Activated CD8-positive, alpha-beta T cell treated with anti-CD3 and anti-CD28 coated beads for 36 hours (primary cell): ENCODE measurements at places on chromosomes 7 and 10. TPM values are rescaled to one million over a fixed set of nuclear protein-coding genes. Genes with fewer than 3 reads are reported as not detected.
A peak's percentile ranks its signal among the peaks of the same experiment; 100 is the strongest.

- DNase-seq, result no peak
Observed at GRCh38 chr7:36298106-36298505, 91.6 kb upstream of the ANLN start.

GRCh38 chr10:92420546-92421275, 129.7 kb downstream of the MARCHF5 start:
- no peak for DNase-seq

DNA sequence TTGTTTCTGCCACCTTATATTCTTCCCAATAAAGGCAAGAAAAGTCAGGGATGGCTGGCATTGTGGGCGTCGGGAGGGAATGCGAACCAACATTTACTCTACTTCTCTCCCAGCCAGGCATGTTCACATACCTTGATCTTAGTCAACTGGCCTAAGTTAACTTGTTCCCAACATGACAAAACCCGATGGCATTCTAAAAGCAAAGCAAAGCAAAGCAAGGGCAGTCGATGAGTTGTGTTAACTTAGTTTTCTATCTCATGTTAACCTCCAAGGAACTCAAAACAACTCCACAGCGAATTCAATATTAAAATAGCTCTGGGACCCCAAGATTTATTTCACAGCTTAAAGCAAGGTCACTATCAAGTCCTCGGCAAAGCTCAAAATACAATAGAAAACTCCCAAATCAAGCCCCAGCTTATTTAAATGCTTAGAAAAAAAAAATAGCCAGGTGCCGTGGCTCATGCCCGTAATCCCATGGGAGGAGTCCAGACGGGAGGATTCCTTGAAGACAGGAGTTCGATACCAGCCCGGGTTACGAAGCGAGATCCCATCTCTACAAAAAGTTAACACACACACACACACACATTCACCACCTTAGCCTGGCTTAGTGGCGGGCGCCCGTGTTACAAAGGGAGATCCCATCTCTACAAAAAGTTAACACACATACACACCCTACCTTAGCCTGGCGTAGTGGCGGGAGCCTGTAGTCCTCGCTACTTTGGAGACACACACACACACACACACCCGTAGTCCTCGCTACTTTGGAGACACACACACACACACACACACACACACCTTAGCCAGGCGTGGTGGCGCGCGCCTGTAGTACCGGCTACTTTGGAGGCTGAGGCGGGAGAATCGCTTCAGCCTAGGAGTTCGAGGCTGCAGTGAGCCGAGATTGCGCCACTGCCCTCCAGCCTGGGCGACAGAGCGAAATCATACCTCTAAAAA, 901 bp upstream of the CCNY start:
- peak; percentile 49 for DNase-seq

GRCh38 chr10:17519457-17519856, 65.1 kb upstream of the ST8SIA6 start:
- no peak for DNase-seq

GRCh38 chr10:83553366-83553765, 585.9 kb upstream of the GHITM start:
- no peak for DNase-seq

- DNase-seq, result no peak
Observed at GRCh38 chr7:107779647-107780099, 23.4 kb downstream of the SLC26A3 start.

DNA sequence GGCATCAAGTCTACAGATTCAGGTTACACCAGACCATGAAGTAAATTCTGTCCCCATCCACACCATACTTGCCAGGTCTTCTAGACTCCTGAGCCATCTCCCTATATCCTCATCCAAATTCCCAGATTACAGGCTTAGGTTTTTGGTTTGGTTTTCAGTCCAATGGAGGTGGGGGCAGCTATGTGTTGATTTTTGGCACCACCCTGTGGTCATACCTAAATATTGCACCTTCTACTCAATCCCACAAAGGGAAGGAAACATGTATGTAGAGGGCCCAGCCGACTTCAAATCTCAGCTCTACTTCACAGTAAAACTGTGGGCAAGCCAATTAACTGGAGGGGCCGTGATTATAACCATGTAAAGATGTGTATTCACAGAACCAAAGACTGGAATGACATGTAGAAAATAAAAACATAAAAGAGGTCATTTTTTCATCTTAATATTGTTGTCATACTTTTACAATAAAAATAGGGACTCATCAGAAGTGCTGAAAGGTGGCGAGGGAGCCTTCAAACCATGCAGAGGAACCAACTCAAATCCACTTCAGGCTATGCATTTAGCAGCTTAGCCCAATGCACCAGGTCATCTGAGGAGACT, 19.8 kb downstream of the ERCC6 start:
- DNase-seq, result peak; percentile 42

DNA sequence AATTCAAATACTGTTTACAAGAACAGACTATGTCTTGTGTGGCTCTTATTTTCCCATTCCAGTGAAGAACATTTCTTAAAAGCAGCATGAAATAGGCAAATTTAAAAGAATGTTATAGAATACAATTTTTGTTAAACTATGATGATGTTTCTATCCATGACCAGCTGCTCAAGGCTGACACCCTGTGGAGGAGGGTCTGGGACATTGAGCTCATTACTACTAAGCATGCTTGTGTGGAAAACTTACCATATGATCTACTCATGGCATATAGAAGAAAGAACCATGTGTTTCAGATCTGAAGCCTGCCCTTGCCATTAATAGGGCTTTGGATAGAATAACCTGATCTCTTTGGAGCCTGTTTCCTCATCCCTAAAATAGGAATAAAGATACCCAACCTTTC, 125.0 kb downstream of the FOXP2 start:
- peak; percentile 2 for DNase-seq

GRCh38 chr7:102260856-102261255, 25.8 kb upstream of the SH2B2 start:
- no peak for DNase-seq

GRCh38 chr10:80170026-80170425, 35.3 kb downstream of the ANXA11 start:
- DNase-seq, result no peak

DNA sequence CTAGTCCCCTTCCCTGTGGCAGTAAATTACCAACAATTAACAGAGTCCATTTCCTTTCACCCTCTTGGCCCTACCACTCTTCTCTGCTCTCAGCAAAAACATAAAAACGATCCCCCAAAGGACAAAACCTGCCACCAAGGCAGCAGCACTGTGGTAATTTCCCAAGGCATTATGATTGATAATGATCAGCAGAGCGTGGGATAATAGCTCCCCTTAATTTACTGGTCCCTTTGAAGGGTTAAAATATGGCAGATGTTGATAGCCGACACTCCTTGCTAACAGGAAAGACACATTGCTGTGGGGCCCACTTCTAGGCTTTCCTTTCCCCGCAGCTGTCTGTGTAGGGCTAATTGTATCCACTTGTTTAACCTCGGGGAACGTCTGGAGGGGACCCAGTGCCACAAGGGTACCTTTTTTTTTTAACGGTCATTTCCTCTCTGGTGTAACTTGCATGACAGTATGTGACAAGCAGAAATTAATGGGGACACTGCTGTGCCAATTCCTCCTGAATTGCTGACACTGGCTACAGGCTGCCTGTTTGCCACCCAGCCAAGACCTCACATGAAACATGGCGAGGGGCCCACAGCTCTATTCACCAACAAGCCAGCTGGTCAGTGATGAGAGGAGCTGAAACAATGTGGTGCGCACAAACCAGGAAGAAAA, 81.3 kb downstream of the CDK6 start:
- no peak for DNase-seq

DNA sequence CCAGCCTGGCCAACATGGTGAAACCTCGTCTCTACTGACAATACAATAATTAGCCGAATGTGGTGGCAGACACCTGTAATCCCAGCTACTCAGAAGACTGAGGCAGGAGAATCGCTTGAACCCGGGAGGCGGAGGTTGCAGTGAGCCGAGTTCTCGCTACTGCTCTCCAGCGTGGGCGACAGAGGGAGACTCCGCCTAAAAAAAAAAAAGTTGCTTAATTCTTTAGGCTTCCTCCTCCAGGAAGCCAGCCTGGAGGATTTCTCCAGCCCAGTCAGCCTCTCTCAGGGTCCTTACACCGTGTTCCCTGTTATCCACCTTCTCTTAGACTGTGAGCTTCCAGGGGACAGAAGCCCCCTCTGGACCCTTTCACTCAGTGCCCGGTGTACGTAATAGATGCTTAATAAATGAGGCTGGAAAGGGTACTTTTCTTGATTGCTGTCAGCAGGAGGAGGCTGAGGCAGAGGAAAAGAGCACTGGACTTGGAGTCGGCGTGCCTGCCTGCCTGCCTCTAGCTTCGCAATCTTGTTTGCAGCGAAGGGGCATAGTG, 16.4 kb upstream of the NODAL start:
- no peak for DNase-seq

- DNase-seq, result no peak
Observed at GRCh38 chr7:68892236-68892635, 706.0 kb upstream of the AUTS2 start.

- no peak for DNase-seq
Observed at GRCh38 chr7:18103436-18104218, 76.0 kb upstream of the PRPS1L1 start.

GRCh38 chr7:55170335-55171069, 151.7 kb downstream of the EGFR start:
- DNase-seq, result no peak

GRCh38 chr10:85888004-85888403, 478.6 kb downstream of the GRID1 start:
- no peak for DNase-seq

GRCh38 chr10:101069441-101069840, 7.7 kb downstream of the KAZALD1 start:
- no peak for DNase-seq

- DNase-seq, result no peak
Observed at GRCh38 chr10:1120306-1120705, 64.1 kb downstream of the WDR37 start.

DNA sequence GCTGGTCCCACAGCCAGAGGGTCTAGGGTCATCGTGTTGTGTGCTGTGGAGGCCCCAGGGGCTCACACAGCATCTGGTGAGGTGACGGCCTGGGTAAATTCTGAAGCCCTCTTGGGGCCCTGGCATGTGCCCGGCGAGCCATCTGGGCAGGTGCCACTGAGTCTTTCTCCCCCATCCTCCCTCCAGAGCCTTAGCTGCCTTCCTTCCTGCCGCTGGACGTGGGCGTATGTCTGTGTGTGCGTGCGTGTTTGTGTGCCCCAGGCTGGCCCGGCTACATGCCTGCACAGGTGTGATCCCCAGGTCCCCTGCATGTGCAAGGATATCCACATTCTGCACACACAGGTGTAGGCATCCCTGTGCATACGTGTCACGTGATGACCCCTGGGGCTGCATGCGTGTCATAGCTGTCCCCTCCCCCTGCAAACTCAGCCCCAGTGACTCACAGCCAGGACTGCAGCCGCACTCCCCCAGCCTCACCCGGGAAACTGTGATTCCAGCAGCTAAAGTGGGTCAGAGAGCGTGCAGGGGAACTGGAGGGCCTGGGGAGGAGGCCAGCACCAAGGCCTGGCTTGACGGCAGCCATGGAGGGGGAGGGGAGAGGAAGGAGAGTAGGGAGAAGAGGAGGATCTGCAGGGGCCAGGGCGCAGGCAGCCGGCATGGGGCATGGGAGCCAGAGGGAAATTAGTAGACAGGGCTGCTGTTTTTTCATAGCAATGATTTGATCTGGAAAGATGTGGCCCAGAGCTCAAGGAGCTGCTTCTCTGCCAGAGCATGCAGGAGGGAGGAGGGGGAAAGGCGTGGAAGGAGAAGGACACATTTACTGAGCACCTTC, 46.4 kb downstream of the ELFN1 start:
- DNase-seq, result peak; percentile 21

NUTM2B gene
- 0.18 TPM for total RNA-seq

SPDYE2B gene
- total RNA-seq, result not detected

CDK14 gene
- total RNA-seq, result 0.27 TPM

CPVL gene
- not detected for total RNA-seq

VPS37D gene
- 1.1 TPM for total RNA-seq

PPP1R3C gene
- 0.94 TPM for total RNA-seq

SERPINE1 gene
- 1.2 TPM for total RNA-seq

SLC29A3 gene
- 3.3 TPM for total RNA-seq

MMD2 gene
- not detected for total RNA-seq
